ENCODE measurements at places on chromosomes 2 and 18.

DNA sequence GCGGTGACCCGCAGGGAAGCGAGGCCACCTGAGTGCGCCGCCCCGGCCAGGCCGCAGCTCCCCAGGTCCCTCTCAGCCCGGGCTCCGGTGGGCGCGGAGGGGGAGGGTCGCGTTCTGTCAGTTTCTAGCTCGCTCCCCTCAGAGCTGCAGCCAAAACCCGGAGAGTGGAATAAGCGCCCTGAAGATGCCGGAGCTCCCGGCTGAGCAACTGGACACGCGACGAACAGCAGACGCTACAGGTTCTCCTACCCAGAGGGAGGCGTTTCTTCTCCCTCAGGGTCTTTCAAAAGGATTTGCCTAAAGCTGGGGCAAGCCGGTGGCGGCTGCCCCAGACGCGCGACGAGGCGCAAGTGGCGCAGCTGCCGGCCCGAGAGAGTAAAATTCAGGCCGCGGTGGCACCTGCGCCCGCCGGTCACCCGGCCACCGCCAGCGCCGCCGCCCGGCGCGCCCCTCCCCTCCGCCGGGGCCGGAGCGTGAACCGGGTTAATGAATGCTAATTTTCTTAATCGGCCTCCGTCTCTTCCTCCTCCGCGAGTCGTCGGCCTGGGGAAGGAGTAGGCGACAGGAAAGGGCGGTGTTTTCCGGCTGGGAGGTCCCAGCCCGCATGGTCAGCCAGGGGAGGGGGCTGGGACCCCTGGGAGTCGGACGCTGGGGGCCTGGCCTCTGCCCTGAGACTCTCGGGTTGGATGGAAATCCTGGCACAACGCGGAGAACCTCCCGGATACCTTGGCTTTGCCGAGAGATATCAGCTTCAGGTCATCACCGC, 845 bp upstream of the CDC42EP3 start:
- peak; percentile 59 for DNase-seq

- DNase-seq, result peak; percentile 84
Measured at GRCh38 chr18:57273194-57273593, 79.2 kb upstream of the ST8SIA3 start.

DNA sequence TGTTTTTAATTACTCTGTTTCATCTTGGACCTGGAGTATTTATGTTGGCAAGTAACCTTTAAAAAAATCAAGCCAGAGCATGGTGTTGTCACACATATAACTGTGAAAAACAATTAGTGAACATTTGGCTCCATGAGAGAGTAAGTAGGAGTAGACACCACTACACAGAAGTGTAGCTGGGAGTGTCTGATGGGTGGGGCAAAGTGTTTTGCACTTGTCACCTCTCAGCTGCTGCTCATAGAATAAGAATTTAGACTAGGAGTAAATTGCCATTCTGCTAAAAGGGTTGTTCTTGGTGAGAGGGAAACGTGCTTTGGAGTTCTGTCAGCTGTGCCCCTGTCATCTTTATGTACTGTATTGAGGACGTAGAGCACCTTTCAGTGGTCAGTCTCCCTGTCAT, 114.5 kb downstream of the TTC27 start:
- peak; percentile 2 for DNase-seq

DNA sequence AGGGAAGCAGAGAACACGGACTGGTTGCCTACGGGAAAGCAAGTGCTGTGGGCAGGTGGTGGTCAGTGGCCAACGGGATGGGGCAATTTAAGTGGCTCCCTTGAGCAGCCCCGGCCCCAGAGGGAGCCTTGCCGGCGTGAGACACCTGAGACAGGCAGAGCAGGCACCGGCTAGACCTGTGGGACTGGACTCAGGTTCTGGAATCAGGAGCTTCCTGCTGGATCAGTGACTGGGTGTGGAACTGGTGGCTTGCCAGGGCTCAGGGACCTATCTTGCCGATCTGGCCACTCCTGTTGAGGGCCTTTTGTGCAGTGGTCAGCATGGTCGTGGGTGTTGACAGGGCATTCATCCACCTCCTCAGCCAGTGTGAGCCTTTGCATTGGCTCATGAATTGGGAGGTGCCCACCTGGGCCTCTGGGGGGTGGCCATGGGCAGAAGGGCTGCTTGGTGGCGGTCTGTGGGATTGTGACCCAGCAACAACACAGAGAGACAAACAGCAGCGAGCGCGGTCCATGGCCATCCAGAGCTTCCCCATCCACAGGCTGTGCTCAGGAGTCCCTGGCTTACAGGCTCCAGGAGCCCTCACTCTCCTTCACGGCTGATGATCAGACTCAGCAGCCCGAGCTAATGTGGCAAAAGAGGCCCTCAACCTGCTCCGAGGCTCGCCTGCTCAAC, 85.4 kb upstream of the ZNF516 start:
- no peak for DNase-seq

DNA sequence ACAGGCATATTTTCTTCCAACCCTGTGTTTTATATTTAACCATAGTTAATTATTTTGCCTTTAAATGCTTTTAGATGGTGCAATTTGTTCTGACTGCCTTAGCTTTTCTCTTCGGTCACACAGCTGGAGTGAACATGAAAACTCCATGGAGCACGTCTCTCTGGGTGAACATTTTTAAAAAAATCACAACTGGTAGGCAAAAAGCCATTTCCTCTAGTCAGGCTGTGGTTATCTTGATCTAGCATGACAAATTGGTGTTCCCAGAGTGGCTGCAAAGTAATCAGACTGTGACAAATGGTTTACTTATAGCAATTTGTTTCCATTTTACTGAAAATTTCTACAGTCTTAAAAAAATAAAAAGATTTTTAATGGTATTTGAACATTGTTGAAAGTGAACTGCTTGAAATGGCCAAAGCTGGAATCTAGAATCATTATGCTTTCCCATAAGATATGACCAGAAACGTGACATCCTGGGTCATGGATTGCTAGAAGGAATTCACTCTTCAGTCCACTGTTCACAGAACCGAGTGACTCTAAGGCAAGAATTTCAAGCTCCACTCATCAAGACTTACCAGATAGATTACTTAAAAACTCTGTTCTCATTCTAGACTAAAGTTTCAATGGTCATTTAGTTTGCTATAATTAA, 703.6 kb downstream of the CPS1 start:
- no peak for DNase-seq

DNA sequence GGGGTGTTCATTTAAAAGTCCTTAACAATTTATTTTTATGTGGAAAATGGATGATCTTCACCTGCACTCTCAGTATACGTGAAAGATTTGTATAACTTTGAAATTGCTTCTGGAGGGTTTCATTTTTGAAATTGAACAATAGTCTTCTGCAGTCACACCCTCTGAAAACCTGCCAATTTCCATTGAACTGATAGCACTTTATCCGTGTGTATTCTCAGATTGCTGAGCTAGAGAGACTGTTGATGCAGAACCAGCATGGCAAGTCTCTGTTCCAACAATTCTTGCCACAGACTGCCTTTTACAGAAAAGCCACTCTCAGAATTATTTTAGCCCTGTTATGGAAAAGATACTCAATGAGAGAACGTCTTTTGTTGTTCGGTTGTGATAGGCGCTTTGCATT, 6.6 kb upstream of the GULP1 start:
- DNase-seq, result peak; percentile 51

DNA sequence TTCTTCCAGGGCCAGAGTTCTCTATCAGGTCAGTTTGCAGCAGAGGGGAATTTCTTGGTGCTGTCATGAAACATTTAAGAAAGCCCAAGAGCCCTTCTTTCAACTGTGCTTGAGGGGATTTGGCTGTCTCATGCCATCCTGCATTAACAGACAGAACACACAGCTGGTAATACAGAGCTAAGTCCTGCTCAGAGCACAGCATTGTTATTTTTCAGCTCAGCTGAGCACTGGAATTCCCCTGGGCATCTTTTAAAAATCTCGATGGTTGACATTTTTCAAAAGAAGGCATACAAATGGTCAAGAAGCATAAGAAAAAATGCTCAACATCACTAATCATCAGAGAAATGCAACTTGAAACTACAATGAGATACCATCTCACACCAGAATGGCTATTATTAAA, 14.9 kb upstream of the IL1R2 start:
- DNase-seq, result no peak

DNA sequence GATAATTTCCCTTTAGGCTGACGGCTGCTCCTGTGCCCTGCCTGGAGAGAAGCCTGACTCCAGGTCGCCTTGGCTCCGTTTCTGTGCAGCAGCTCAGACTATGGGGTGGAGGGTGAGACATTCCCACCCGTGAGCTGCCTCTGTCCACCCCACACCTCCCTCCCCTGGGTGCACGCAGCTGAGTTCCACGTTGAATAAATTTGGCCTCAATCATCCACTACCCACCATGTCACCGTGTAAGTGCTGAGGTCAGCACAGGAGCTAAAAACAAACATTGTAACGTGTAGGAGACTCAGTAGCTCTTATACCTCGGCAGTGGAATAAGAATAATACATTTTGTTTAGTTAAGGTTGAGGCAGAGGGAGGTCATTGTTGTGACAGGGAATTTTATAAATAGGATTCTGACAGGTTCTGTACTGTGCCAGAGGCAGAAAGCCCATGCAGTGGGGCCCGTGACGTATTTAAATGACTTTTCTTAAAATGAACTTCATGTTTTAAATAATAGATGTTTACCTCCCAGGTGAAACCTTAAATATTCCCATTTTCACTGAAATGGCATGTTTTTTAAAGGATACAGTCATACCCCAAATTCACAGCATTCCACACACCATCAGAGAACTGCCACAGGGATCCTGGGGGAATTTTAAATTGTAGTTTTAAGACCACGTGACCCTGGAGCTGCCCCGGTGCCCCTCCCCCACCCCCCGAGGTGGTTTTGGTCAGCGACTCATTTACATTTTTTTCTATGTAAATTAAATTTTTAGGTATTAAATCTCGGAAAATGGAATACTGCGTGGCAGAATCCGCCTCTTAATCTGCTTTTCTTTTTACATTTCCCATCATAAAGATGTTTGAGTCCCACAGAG, 50.2 kb downstream of the NFATC1 start:
- DNase-seq, result no peak

DNA sequence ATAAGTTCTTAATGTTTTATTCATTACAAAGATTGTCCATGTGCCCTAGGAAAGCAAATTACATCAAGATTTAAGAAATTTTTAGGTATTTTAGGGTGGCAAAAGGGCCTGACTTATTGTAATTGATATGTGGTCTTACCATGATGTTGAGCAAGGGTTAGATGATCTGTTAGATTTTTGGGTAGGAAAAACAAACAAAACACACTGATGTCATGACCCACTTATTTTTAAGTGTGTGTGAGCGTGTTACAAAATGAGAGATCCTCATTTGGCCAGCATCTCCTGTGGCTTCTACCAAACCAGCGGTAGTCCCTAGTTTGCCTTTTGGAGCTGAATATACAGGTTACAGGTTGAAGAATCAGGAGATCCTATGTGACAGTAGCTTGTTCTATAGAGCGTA, 89.8 kb upstream of the ITGB6 start:
- no peak for DNase-seq

- DNase-seq, result peak; percentile 27
Measured at GRCh38 chr18:12455496-12455895, 47.8 kb downstream of the PRELID3A start.
